ENCODE measurements at places on chromosomes 7 and 10.

DNA sequence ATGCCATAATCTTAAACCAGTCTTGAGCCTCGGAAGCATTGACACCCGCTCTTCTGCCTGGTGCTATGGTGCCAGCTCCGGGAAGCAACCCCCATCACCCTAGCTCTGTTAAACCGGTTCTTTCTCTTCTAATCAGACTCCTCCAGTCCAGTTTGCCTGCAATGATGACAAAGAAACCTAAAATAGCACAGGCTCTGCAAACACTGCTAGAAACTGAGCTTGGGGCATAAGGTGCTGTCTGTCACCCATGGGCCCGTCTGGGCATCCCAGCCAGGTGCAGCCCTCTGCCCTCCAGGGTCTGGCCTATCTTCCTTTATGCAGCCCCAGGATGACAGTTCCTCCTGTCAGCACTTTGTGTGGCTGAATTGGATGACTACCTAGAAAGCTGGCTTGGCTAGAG, 14.2 kb upstream of the CAMK2G start:
- DNase-seq: no peak

- no peak for DNase-seq
These were observed 158.9 kb downstream of the EGFR start for GRCh38 chr7:55177589-55178261.

DNA sequence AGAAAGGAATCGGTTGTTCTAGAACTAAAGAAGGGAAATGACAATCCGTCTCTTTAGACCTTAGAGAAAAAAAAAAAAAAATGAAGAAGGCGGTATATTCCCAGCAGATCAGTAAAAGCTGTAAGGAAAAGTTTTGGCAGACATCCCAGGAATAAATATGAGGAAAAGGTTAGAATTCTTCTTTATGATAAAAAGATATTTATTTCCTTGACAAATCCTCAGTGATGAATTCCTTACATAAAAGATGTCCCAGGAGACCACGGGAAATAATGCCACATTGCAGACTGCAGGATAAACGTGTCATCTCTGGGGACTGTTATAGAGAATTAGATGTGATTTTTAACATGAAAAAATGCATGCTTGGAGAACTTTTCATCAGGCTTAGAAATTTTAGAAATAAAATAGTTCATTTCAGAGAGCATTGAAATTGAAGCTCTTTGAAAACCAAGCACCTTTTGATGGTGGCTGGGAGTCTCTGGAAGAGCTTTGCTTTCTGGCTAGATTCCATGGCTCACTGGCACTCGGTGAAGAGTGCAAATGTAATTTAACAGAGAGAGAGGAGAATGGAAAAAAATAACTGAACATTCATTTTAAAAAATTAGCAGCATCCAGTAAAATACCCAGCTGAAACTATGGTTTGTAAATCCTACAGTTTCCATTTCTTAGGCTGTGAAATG, 98.2 kb downstream of the PRPF18 start:
- DNase-seq: no peak

GRCh38 chr10:115935731-115936130, 337.3 kb downstream of the GFRA1 start:
- no peak for DNase-seq

DNA sequence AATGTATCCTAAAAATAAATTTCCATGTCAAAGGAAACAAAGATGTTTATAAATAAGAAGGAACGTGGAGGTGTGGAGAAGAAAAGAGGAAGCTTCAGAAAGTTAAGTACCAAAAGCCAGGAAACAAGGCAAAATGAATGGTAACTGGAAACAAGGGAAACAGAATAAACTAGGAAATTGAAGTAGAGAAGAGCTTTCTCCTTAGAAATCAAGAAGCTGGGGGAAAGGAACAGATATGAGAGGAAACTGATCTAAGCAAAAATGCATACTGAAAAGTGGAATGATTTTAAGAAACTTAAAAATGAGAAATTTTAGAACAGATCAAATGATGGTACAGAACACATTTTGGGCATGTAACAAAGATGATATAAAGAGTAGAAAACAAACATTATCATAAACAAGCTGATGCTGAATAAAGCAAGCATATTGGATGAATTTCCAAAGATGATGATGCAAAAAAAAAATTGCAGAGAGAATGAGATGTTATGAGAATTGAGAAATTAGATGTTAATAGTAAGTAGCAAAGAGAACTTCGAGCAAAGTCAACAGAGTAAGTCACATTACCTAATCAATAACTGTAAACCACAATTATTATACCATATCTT, 1.9 kb downstream of the BRAF start:
- DNase-seq: no peak

GRCh38 chr10:108204528-108205305, 1040.2 kb upstream of the SORCS1 start:
- no peak for DNase-seq

- DNase-seq: no peak
These were observed 17.7 kb downstream of the CACNB2 start for GRCh38 chr10:18157881-18158280.

GRCh38 chr7:35761871-35762677, 38.8 kb upstream of the SEPTIN7 start:
- DNase-seq: no peak

DNA sequence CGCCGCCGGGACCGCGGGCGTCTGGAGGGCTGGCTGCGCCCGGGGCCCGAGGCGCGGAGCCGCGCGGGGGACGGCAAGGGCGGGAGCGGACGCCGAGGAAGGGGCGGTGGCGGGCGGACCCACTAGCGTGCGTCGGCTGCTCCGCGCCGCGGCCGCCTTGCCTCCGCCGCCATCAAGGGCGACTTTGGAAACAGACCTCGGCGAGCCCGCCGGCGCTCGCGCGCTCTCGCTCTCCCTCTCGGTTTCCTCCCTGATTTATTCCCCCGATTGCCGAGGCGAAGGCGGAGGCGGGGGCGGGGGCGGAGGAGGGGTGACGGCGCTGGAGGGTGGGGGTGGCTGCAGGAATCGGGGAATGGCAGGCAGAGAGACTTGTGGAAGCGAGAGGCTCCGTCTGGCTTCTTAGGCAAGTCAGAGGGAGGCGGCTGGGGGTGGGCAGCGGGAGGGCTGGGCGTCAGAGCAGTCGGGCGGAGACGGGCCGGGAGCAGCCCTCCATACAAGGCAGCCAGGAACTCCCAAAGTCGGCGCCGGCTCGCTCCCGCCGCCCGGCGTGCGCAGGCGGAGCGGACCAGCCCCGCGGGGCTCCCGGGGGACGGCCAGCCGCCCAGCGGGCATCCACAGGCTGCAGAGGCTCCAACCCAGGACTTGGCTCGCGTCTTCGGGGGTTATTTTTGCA, at the start of gene CACNA2D1:
CACNA2D1 (minus strand) TSS at position 231 of the 673 bp plus-strand sequence.
- DNase-seq: no peak

GRCh38 chr7:155984609-155985405, 172.5 kb upstream of the SHH start:
- DNase-seq: no peak

DNA sequence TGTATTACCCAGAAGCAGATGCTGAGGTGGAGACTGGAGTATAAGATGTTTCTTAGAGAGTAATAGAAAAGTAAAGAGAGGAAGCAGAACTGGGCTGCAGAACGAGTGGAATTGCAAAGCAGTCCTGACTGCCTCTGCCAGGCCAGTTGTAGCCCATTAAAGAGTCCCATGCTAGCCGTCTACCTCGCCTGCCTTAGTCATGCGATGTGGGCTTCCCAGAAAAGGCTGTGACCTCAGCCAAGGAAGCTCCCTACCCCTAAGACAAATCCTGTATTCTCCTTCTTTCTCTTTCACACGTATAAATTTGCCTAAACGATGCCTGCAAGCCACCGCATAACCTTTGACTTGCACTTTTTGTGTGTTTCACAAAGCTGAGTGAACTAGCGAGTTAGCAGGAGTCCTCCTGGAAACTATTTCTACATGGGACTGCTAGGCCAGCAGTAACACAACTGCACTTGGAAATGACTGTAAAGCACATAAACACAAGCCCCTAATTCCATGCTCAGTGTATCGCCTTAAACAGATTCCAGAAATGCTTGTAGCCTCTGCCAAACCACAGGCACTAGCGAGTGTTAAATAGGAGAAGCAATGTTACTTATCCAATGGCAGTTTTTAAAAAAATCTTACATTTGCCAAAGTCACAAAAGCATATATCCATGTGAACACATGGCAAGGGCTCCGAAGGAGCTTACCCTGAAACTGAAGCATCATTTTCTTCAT, 47.4 kb upstream of the GNAI1 start:
- no peak for DNase-seq

DNA sequence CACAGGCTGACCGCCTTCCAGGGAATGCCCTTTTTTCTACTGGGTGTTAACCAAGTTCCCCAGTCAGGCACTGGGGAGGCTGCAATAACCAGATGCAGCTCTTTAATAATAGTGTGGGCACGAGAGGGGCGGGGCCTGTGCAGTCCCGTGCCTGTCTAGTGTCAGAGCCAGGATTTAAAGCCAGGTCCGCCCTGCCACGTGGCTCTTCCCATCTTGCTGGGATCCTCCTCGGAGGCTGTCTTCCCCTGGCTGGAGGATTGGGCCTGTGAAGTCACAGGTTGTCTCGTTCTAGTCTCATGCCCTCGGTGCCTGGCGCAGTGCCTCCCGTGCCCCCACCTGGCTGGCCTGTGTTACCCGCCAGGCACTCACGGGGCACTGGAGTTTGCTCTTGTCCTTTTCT, 25.2 kb downstream of the TMEM120A start:
- DNase-seq: no peak

DNA sequence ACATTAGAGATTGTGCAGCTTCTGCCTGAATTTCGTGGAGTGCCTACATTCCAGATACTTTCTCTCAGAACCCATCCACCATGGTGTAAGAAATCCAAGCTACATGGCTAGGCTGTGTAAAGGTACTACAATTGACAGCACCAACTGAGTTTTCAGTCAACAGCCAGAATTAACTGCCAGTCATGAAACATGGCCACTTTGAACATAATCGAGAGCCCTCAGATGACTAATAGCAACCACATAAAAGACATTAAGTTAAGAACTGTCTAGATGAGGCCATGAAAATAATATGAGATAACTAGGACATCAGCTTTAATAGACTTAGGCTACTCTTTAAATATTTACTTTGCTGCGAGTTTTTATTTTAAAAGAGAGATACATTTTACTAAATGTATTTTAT, 1106.8 kb upstream of the LRRTM3 start:
- DNase-seq: no peak

- DNase-seq: no peak
These were observed 103.3 kb downstream of the CFAP58 start for GRCh38 chr10:104456802-104457542.

DNA sequence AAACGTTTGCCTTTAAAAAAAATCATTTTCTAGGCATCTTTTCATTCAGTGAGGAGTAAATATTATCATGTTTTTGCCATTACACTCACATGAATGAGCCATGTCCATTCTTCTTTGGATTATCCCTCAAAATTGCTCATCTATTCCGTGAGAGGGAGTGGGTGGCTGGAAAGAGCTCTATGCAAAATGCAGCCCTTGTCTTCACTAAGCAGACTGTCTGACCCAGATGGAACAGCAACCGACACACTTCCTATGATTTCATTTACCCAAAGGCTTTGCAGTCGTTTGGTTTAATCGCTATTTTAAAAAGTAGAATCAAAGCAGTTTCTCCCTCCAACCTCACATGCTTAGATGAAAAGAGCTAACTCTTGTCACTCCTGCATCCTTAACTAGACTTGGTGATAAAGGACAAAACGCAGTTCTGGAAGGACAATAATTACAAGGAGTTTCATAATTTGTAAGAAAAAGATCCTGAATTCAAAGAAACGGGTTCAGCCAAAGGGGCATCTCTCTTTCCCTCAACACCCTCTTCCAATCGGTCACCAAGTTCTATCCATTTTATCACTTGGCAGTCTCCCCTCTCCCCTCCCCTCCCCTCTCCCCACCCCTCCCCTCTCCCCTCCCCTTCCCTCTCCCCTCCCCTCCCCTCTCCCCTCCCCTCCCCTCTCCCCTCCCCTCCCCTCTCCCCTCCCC, 198.1 kb upstream of the STK17A start:
- no peak for DNase-seq

GRCh38 chr10:11746883-11747539, 4.8 kb downstream of the ECHDC3 start:
- DNase-seq: no peak

DNA sequence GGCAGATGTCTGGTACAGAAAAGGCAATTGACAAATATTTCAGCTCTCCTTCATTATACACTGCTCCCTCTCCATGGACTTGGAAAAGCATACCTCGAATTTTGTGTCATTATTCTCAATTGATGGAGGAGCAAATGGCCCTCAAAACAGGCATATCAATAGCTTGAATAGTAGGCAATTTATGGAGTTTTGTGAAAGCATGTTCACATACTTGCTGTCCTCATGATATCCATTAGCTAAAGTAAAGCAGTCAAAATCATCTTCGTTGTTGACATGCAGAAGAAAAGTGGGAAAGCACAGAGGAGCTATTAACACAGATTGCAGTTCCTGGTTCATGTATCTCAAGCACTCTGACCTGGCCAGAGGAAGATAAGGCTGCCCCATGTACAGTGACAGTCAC, 472.8 kb downstream of the CCSER2 start:
- no peak for DNase-seq

GRCh38 chr7:37089972-37090371, 358.7 kb downstream of the ELMO1 start:
- no peak for DNase-seq

DNA sequence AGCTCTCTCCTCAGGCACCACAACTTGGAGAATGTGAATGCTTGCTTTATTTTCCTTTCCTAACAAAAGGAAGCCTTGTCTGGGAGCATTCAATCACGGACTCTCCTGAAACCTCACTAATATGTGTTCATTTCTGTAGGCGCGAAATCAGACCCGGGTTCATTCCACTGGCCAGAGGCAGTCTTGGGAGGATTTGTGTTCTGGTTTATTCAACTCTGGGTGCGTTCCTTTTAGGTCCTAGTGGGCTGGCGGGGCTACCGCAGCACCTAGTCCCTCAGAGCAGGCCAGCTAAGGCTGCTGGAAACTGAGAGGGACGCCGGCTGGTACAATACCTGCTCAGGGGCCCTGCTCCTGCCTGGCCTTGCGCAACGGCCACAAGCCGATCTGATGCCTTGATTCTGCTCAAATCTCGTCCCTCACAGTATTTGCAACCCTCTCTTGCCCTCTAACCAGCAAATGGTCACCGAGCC, 7.5 kb downstream of the HOXA4 start:
- no peak for DNase-seq

GRCh38 chr7:118029826-118030422, 154.0 kb upstream of the LSM8 start:
- DNase-seq: no peak

GRCh38 chr10:133075346-133076137, 12.2 kb upstream of the ADGRA1 start:
- DNase-seq: no peak

- DNase-seq: no peak
These were observed 2.5 kb downstream of the SAP25 start for GRCh38 chr7:100570954-100571828.
